Pancreas (tissue), 10 donors: ENCODE measurements at places on chromosomes 13 and 19. TPM values are rescaled to one million over a fixed set of nuclear protein-coding genes. Genes with fewer than 3 reads are reported as not detected.
A peak's percentile ranks its signal among the peaks of the same experiment; 100 is the strongest.

GRCh38 chr19:32254509-32254890 lies 90.9 kb upstream of the ZNF507 start:
- DNase-seq = no peak
- no peaks in the 10 kb centered on the region for H3K4me1 ChIP-seq
- H3K27me3 ChIP-seq = no peaks in the 10 kb centered on the region
- no peak overlapping the region for H3K27ac ChIP-seq
- H3K4me3 ChIP-seq = no peak overlapping the region

DNA sequence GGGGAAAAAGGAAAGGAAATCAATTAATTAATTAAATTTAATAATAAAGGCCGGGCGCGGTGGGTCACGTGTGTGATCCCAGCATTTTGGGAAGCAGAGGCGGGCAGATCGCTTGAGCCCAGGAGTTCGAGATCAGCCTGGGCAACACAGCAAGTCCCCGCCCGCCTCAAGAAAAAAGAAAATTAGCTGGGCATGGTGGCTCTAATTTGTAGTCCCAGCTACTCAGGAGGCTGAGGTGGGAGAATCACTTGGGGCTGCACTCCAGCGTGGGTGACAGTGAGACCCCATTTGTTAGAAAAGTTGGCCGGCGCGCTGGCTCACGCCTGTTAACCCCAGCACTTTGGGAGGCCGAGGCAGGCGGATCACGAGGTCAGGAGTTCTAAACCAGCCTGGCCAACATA lies 733 bp upstream of the CD320 start:
- peaks cover 4% of the 10 kb centered on the region for H3K36me3 ChIP-seq
- DNase-seq = peak; percentile 44
- H3K4me3 ChIP-seq = no peak overlapping the region
- no peaks in the 10 kb centered on the region for H3K27me3 ChIP-seq
- no peaks in the 10 kb centered on the region for H3K4me1 ChIP-seq

GRCh38 chr19:18538115-18538514 lies 5.3 kb downstream of the FKBP8 start:
- H3K27me3 ChIP-seq = no peaks in the 10 kb centered on the region
- DNase-seq = no peak
- H3K4me3 ChIP-seq = no peak overlapping the region
- H3K36me3 ChIP-seq = peaks cover 9% of the 10 kb centered on the region
- no peaks in the 10 kb centered on the region for H3K4me1 ChIP-seq
- no peak overlapping the region for H3K27ac ChIP-seq

GRCh38 chr19:27738569-27739193 lies 1474.3 kb downstream of the UQCRFS1 start:
- H3K36me3 ChIP-seq = no peaks in the 10 kb centered on the region
- H3K4me1 ChIP-seq = no peaks in the 10 kb centered on the region
- DNase-seq = no peak
- no peaks in the 10 kb centered on the region for H3K27me3 ChIP-seq
- H3K4me3 ChIP-seq = no peak overlapping the region

DNA sequence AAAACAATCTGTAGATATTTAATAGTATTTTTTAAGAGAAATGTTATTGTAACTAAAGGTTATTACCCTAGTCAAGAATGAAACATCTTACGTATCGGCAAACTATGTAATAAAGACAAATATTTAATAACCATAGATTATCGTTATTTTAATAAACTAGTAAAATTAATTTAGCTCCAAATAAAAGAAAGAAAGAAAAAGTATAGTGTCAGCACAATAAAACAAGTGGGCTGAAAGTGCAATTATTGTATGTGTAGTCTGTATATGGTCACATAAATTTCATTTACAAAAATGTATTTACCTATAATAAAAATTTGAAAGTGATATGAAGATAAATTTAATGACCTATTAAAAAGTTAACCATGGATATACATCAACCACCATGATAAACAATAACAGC lies 1258.4 kb upstream of the MIR17HG start:
- H3K27me3 ChIP-seq = no peaks in the 10 kb centered on the region
- no peak overlapping the region for H3K27ac ChIP-seq
- H3K4me3 ChIP-seq = no peak overlapping the region
- DNase-seq = no peak
- no peaks in the 10 kb centered on the region for H3K36me3 ChIP-seq
- no peaks in the 10 kb centered on the region for H3K4me1 ChIP-seq

The ZNF177 gene
- 0.47 TPM for total RNA-seq

The ALOX5AP gene
- total RNA-seq = 8.3 TPM

GRCh38 chr13:87120476-87120875 lies 550.7 kb upstream of the SLITRK5 start:
- DNase-seq = no peak
- H3K27ac ChIP-seq = no peak overlapping the region
- no peaks in the 10 kb centered on the region for H3K4me1 ChIP-seq
- no peaks in the 10 kb centered on the region for H3K27me3 ChIP-seq

The SH3GL1 gene
- total RNA-seq = 31.1 TPM

The MAG gene
- 0.17 TPM for total RNA-seq

DNA sequence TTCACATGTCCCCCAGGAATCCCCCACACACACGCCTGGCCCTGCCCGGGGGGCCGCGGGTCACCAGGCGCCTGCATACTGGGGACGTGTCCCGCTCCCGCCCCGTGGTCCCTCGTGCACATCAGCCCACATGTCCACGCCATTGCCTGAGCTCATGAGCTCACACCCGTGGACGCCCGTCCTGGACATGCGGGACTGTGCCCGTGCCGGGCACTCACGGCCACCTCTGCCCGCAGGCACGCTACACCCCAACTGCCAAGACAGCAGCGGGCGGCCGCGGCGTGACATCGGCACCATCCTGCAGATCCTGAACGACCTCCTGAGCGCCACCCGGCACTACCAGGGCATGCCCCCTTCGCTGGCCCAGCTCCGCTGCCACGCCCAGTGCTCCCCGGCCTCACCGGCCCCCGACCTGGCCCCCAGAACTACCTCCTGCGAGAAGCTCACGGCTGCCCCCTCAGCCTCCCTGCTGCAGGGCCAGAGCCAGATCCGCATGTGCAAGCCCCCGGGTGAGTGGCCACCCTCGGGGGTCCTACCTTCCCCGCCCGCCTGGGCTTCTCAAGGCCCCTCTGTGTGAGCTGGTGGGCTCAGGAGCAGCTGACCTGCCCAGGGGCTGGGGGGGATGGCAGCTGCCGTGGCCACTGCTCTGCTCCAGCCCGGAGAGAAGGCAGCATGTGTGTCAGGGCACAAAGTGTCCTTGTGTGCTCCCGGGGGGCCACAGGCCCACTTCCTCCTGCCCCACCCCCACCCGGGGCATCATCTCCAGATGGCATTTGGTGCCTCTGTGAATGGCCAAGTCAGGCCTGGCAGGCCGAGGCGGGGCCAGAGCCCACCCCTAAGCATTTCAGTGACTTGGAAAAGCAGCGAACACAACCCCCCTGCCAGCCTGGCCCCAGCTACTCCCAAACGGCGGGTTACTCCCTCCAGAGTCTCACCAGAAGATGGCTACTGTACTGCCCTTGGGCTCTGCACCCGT lies 7.1 kb downstream of the MIDN start:
- H3K4me1 ChIP-seq = peaks cover 62% of the 10 kb centered on the region
- H3K27me3 ChIP-seq = no peaks in the 10 kb centered on the region
- H3K4me3 ChIP-seq = no peak overlapping the region
- no peak for DNase-seq

The LSR gene
- 55.5 TPM for total RNA-seq

DNA sequence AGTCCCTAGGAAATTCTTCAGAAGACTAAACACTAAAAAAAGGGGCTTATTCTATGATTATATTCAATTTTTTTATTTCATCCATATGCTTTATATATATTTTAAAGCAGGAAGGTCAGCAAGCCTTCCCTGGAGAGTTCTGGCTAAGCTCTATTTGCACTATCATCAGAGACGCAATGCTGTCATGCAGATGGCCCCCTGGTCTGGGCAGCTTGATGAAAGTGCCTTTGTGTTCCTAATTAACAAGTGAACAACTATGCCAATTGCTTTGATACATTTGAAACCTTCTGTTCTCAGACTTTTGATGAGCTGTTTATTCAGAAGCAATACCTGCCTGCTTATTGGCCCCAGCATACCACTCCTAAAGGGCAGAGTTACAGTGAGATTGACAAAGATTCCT lies 1344.6 kb downstream of the OLFM4 start:
- no peak for DNase-seq
- no peaks in the 10 kb centered on the region for H3K27me3 ChIP-seq
- no peak overlapping the region for H3K27ac ChIP-seq
- H3K36me3 ChIP-seq = no peaks in the 10 kb centered on the region

The KLF5 gene
- total RNA-seq = 18.2 TPM

DNA sequence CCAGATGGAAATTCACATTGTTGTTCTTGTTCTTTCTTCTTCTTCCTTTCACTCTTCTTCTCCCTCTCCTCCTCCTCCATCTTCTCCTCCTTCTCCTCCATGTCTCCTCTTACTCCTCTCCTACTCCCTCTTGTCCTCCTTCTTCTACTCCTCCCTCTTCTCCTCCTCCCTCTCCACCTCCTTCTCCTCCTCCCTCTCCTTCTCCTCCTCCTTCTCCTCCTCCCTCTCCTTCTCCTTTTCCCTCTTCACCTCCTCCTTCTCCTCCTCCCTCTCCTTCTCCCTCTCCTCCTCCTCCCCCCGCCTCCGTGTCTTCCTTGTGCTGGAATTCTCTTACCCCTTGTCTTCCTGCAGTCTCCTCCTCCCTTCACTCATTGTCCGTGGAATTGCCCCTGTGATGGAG lies 18.4 kb downstream of the CABP5 start:
- no peak overlapping the region for H3K27ac ChIP-seq
- DNase-seq = no peak
- H3K4me3 ChIP-seq = no peak overlapping the region
- H3K4me1 ChIP-seq = no peaks in the 10 kb centered on the region
- H3K27me3 ChIP-seq = no peaks in the 10 kb centered on the region

GRCh38 chr19:4379383-4380253 lies 20.7 kb downstream of the SH3GL1 start:
- DNase-seq = peak; percentile 91
- no peaks in the 10 kb centered on the region for H3K36me3 ChIP-seq
- peaks cover 57% of the 10 kb centered on the region for H3K4me1 ChIP-seq
- H3K4me3 ChIP-seq = no peak overlapping the region
- H3K27ac ChIP-seq = peak overlapping the region; percentile 43

GRCh38 chr13:94479616-94480015 lies at the start of gene DCT:
TSS of gene DCT (minus strand) at chr13:94479682. CDS start at chr13:94479255, 427 bp downstream.
- no peak within 1 kb of the TSS for H3K27ac ChIP-seq
- DNase-seq = no peak
- no peak within 1 kb of the TSS for H3K4me3 ChIP-seq

The RFPL4AL1 gene
- total RNA-seq = not detected

The ATXN8OS gene
- total RNA-seq = not detected

The C1QTNF9B gene
- total RNA-seq = not detected

DNA sequence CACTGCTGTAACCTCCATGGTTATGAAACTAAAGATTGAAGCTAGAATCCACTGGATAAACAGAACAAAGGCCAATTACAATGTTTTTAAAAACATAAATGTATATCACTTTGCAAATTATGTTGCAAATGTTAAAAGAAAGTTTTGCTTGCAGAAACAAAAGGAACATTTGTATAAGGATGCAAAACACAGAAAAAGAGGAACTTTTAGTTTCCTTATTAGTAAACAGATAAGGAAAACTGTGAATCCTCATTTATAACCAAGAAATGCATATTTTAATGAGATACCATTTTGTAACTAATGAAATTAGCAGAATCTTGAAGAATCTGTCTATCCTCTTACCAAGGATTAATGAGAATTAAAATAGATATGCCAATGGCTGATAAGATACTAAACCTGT lies 32.3 kb downstream of the LPAR6 start:
- H3K36me3 ChIP-seq = no peaks in the 10 kb centered on the region

DNA sequence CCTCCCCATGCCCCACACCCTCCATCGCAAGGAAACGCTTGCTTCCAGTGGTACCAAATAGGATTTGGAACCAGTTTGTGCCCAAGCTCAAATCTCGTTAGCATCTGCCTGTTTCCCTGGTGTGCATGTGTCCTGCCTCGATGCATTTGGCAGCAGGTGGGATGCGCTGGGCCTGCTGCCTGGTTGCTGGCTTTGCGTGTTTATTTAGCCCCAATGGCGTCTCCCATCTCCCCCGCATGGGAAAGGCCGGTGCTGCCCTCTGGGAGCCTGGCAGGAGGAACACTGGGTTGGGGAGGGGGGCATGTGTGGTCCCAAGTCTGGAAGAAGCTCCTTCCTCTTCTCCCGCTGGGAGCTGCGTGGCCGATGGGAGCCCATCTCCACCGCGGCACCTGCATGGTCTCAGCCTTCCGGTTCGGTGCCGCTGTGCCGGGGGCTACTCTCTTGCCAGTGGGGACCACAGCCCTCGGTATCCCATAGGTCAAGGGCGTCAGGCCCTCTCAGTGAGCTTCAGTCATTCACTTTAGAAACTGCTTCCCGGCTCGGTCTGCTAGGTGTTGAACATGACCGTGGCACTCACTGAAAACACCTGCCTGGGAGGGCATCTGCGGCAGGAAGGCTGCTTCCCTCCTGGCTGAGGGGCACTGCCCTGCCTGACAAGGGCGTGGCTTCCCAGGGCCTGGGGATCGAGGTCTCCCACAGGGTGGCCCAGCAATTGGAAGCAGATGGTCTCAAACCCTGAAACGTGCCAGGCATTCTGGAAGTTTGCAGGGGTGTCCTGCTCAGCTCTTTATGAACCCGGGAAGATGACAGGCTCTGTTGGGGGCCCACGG lies 11.8 kb upstream of the F7 start:
- no peaks in the 10 kb centered on the region for H3K36me3 ChIP-seq
- H3K4me1 ChIP-seq = no peaks in the 10 kb centered on the region
- H3K27me3 ChIP-seq = no peaks in the 10 kb centered on the region
- peak; percentile 13 for DNase-seq
- no peak overlapping the region for H3K27ac ChIP-seq
- H3K4me3 ChIP-seq = no peak overlapping the region

DNA sequence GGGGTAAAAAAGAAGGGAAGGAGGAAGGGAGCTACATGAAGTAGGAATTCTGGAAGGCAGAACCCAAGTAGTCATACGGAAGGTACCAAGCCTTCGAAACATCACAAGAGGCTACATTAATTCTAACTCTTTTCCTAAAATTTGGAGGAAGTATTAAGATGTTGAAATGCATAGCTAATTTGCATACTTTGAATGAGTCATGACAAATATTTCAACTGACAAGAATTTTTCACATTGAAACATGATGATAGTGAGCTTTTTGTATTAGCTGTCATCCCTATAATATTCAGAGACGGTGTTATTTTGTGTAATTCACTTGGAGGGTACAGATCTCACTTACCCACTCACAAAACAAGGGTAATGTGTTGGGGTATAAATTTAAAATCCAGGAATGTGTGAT lies 9.1 kb upstream of the ACOD1 start:
- H3K36me3 ChIP-seq = no peaks in the 10 kb centered on the region
- H3K4me3 ChIP-seq = no peak overlapping the region
- DNase-seq = no peak
- no peak overlapping the region for H3K27ac ChIP-seq

The OR10H1 gene
- total RNA-seq = not detected

DNA sequence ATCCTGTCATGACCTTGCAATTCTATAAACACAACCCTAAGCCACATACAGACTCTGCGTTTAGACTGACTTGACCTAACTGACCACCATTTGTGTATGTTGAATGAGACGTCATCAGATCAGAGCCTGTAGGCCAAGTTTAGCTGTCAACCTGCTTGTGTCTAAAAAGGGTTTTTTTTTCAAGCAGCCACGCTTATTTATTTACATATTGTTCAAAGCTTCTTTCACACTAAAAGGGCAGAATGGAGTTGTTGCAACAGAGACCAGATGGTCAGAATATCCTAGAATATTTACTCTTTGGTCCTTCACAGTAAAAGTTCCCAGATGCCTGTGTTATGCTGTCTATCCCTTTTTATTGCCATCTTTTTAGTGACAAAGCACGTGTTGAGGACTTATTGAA lies 307.7 kb upstream of the SLC10A2 start:
- no peak for DNase-seq
- no peaks in the 10 kb centered on the region for H3K27me3 ChIP-seq
- no peaks in the 10 kb centered on the region for H3K36me3 ChIP-seq
- H3K27ac ChIP-seq = no peak overlapping the region
- no peaks in the 10 kb centered on the region for H3K4me1 ChIP-seq
- H3K4me3 ChIP-seq = no peak overlapping the region
